IPS DF 6.9 (cell line): ENCODE measurements at places on chromosomes 16 and 17.

GRCh38 chr16:1659031-1659430, 19.0 kb upstream of the JPT2 start:
- no peak for DNase-seq

- no peak for DNase-seq
Observed at GRCh38 chr16:84245956-84246678, 6.3 kb upstream of the KCNG4 start.

GRCh38 chr17:59848778-59849177, 44.0 kb downstream of the TUBD1 start:
- no peak for DNase-seq

- no peak for DNase-seq
Observed at GRCh38 chr17:35022536-35023063, 40.9 kb downstream of the RFFL start.

- no peak for DNase-seq
Observed at GRCh38 chr17:63546308-63547082, 3.8 kb upstream of the DCAF7 start.

- no peak for DNase-seq
Observed at GRCh38 chr16:57405097-57405496, 530 bp downstream of the CCL17 start.

DNA sequence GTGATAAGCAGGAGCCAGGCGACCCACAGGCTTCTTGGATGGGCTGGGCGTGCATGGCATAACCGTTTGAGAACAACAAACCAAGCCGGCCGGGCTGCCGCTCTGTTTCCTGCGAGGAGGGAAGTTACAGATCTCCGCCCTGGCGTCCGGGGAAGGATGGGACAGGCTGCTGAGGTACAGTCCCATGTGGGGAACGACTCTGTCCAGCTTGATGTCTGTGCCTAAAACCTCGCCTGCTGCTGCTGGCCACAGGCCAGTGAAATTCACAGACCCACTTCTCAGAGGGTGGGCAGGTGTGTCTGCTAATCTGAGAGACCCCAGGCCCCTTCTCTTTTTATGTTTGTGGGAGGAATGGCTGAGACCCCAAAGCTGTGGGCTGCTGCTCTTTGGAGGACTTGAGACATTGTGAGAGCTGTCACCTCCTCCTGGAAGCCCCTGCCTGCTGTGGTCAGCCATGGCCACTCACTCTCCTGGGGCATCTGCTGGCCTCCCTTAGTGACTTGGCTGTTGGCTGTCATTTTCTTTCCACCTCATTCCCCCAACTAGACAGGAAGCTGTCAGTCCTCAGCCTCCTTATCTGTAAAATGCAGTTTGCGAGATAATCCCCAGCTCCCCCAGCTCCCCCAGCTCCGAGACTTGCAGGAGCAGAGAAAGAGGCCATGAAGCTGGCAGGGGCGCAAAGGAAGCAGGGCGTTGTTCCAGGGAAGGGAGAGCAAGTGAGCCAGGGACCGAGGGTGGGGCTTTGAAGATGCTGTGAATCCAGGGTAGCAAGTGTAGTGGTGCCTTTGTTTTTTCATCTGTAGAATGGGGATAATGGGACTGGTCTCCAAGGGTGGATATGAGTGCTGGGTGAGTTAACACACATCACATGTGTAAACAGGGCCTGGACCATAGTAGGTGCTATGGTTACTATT, 51.0 kb downstream of the CMIP start:
- DNase-seq = no peak

DNA sequence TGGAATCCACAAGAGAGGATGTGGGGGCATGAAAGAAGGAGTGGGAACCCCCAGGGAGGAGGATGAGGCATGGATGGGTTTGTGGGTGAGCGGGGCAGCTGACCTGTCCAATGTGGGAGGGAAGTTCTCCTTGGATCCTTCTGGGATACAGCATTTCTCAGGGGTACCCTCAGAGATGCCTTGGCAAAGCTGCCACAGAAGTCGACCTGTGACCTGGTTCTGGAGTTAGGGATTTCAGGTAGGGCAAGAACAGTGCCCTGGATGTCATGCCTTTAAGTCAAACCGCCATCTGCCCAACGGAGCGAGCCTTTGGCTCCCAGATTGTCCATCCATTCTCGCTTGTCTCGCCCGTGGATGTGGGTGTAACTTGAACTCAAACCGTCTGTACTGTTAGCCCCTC, 30.0 kb downstream of the WSCD1 start:
- DNase-seq = no peak
